ENCODE measurements at places on chromosomes 12 and 14. TPM values are rescaled to one million over a fixed set of nuclear protein-coding genes. Genes with fewer than 3 reads are reported as not detected.

The NTF3 gene
- total RNA-seq, result under 0.01 TPM

The RNASE7 gene
- not detected for total RNA-seq

- DNase-seq, result peak; percentile 93
These were observed 1.8 kb downstream of the CKB start for GRCh38 chr14:103520657-103521437.

DNA sequence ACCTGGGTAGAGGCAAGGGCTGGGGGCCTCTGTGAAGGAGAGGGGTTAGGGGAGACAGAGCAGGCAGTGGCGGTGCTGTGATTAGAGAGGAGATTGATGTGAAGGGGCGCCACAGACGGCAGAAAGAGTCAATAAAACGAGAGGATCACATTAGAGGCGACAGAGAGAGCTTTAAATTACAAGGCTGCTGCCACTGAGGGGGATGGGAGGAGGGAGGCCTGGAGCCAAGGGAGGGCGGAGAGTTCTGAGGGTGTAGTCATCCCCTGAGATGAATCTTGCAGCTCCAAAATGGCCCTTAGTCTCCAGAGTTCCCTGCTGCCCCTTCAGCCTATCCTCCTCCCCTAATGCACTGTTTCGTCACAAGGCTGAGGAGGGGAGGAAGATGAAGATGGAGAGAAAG lies 12.8 kb downstream of the ZFHX2 start:
- DNase-seq, result no peak

- no peak for DNase-seq
These were observed 930.6 kb upstream of the FBXO33 start for GRCh38 chr14:40362856-40363255.

DNA sequence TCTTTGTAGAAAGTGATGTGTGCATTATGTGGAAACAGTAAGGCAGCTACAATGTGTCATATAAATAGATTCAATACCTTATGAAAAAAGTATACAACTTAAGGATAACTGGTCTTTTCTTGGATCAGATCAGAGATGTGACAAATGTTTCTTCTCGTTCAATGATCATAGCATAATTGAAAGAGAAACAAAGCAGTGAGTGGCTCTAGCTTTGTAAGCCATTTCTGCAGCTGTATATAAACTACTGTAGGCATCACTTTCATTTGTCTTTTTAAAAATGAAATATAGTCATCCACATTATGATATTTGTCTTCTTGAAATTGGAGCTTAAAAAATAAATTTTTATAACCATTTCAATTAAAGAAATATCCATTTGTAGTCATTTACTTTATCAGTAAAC lies 63.8 kb upstream of the LMO3 start:
- DNase-seq, result no peak

DNA sequence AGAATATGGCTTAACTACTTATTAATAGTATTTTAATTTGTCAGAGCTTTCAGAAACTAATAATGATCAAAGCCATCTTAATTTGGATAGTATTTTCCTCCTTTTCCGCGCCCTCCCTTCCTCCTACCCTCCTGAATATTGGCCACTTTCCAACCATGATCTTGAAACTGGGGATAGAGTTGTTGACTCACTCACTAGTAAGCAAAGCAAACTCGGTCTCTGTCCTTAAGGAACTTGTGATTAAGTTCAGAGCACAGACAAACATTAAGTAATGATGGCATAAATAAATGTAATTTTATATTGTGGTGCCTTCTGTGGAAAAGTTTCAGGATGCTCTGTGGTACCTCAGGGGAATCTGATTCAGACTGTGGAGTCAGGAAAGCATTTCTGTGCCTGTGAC lies 75.7 kb downstream of the LRRK2 start:
- no peak for DNase-seq

- no peak for DNase-seq
These were observed 18.3 kb upstream of the ZFP36L1 start for GRCh38 chr14:68811171-68811570.

DNA sequence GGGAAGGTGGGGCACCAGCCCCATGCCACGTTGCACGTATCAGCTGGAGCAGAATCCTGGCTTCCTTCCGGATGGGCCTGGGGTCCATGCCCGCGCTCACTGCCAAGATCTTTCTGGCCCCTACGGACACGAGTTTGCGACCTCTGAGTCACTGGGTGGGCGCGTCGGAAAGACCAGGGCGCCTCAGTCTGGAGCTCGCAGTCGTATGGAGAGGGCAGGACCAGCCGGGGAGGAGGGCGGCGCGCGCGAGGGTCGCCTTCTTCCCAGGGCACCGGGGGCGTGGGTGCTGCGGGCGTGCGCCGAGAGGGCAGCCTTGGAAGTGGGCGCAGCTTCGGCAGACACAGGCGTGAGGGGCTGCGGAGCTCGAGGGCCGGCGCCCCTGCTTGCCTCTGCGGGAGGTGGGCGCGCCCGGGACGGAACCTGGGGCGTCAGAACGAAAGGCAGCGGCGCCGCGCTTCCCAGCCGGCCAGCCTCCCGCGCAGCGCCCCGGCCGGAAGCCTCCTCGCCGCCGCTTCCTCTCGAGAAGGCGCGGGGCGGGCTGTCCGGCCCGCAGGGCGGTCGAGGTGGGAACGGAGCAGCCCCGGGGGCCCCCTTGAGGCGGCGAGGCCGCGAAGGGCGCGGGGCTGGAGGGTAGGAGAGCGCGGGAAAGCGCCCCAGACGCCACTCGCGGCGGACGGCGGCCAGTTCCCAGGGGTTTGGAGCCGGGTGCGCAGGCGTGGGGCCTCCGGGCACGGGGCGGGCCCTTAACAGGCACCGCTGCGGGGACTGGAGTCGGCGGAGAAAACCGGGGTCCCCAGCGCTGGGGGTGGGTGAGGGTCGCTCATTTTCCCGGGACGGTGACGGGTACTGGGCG lies at the start of gene ARL6IP4:
Gene ARL6IP4 (plus strand): TSS at position 499 of the 853 bp plus-strand sequence. CDS start 459 bp downstream, outside the sequence.
- peak; percentile 67 for DNase-seq

DNA sequence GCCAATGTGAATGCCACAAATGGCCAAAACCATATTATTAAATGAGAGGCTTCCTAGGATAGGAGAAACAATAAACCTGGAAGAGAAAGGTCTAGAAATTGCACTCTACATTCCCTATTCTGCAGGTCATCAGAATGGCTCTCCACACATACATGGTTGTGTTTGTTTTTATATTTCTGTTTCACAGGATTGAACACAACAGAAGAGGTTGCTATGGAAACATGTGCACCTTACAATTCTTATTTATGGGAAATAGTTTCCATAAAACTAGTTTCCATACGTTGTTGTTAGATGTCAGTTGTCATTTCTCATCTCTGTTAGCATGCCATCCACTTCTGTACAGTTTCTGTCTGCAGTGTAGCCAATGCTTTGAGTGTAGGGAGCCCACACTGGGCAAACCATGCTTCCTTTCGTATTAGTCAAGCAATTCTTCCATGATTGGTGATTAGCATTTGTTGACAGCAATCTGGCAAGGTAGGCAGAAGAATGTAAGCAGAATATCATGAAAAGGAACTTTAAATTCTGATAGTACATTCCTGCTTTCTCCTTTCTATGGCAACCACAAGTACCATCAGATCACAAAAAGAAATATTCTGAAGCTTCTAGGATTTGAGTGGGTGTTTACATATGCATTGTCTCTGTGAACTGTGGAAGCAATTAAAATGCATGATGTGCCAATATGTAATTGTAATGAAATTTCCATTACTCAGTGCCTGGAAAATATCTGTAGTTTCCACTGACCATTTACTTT lies 141.6 kb upstream of the AVPR1A start:
- no peak for DNase-seq

- no peak for DNase-seq
These were observed 291.9 kb upstream of the RTL1 start for GRCh38 chr14:101195309-101195901.

- no peak for DNase-seq
These were observed 6.1 kb downstream of the CARMIL3 start for GRCh38 chr14:24057867-24058259.

Data from hematopoietic multipotent progenitor cell (in vitro differentiated cells).